Heart left ventricle (tissue), 16 donors: ENCODE measurements at places on chromosomes 1 and 21. TPM values are rescaled to one million over a fixed set of nuclear protein-coding genes. Genes with fewer than 3 reads are reported as not detected.

Gene S100A14
- not detected for total RNA-seq

Gene LCE2A
- total RNA-seq: not detected

Gene TMEM79
- total RNA-seq: 1.3 TPM

Gene RNF186
- not detected for total RNA-seq

DNA sequence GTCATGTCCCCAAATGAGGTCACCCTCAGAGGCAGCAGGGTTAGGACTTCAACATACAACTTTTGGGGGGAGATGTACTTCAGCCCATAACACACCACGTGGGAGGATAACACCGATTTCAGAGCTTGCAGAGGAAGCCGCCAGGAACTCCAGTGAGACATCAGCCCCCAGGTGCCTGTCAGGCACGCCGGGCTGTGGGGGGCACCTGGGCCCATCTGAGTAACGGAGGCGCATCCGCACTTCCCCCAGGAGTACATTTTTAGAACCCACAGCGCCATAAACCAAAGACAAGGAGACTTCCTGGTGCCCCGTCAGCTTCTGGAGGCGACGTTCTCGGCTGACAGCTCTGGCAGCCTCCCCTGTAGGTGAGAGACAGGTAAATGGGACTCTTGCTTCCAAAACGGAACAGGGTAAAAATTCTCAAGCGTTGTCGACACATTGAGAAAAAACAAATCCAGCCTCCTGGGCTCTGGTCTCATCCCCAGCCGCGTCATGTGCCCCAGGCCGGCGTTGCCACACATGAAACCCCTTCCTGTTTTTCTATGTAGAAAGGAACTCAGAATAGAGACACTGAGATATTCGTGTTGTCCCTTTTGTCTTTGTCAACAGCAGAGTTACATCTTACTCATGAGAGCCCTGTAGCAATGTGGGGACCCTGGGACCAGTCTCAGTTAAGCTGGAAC lies 93.3 kb downstream of the PDE9A start:
- DNase-seq: peak; percentile 43

DNA sequence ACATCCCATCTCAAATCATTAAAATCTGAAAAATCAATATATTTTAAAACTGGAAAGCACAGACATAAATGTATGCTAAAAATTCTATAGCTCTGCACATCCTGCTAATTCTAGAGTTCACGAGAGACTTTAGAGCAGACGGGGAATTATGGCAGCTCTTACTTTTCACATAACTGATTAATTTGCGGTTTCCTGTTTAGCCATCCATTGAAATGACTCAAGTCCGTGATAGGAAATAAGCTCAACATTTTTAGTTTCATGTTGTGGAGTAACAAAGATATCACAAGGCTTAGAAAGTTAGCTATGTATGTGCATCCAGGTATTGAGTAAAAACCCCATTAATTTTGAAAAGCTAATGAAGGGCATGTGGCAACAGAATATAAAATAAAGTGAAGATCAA lies 123.2 kb downstream of the SMYD2 start:
- no peak for DNase-seq

GRCh38 chr1:94095744-94096469 lies 25.0 kb downstream of the ABCA4 start:
- peak; percentile 63 for DNase-seq
